ENCODE measurements at places on chromosomes 3 and 15.

DNA sequence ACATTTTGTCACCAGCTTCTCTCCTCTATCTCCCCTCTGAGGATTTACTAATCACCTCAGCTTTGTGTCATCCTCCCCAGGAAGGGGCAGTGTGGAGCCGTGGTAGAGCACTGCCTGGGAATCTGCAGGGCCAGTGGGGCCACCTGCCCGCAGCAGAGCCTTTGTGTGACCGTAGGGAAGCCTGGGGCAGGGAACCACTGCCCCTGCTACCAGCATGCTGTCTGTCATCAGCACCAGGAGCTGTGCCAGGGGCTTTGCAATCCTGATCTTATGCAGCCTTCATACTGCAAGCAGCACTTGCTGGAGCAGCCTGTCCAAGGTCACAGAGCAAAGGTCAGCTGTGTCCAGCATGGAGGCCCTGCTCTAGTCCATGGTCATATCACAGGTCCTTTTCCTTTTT, 170.2 kb upstream of the IL12A start:
- DNase-seq = no peak

DNA sequence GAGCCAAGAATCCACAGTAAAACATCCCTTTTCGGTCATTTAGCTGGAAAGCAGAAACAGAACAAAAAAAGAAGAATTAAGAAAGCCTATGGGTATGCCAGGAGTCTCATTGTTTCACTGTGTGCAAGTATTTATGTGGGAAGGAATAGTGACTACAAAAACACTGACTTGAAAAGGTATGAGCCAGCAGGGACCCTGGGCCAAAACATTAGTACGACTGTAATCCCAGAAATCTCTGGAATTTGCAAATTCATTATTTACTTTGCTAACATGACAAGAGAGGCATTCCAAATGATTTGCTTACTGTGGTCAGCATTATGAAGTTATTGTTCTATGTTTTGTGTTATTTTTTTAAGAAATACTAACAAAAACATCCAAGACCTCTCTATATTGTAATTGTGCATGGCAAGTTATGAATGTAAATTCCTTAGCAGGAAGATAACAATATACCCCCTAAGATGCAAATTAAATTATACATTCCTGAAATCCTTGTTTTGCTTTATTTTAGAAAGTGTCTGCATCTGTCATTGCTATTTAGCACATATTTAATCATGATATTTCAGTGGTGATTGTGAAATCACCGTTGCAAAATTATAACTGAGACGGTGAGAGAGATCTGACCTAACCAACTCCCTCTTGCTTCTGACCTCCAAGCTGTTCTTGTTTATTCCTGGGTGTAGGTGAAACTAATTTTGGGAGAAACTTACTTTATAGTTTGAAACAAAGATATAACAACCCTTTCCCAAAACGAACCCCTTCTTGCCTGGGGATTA, 299.2 kb downstream of the ZPLD1 start:
- no peak for DNase-seq

- no peak for DNase-seq
Measured at GRCh38 chr3:72909591-72909990, 21.7 kb downstream of the GXYLT2 start.

DNA sequence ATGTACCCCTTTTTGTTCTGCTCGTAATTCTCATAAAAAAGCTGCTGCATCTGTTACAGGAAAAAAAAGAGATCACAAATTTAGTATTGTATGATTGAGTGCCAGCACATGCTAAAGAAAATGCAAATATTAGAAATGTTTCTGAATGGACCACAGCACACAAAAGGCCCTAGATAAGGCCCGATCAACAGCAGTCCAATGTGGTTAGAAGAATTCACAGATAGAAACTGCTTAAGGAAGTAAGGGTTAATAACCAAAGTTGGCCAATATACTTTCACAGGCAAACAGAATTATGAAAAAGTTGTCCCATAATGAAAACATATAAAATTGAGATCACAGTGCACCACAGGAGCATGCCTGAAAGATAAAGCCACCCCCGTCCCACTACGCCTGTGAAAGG, 72.9 kb downstream of the CHSY1 start:
- no peak for DNase-seq

DNA sequence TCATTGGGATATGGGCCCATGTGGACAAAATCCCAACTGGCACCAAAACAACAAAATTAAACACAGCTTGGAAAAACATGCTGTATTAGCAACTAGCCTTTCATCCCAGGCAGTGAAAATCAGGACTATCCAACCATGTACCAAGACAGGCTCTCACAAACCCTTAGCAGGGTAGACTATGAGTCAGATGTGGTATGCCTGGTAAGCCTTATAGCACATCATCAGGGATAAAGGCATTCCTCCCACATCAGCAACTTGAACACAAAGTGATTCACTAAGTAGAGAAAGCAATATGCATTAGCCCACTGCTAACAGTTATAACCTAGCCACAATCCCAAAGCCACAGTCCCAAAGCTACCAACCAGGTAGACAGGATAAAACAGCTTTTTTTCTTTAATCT, 8.0 kb downstream of the CEP152 start:
- DNase-seq = no peak

DNA sequence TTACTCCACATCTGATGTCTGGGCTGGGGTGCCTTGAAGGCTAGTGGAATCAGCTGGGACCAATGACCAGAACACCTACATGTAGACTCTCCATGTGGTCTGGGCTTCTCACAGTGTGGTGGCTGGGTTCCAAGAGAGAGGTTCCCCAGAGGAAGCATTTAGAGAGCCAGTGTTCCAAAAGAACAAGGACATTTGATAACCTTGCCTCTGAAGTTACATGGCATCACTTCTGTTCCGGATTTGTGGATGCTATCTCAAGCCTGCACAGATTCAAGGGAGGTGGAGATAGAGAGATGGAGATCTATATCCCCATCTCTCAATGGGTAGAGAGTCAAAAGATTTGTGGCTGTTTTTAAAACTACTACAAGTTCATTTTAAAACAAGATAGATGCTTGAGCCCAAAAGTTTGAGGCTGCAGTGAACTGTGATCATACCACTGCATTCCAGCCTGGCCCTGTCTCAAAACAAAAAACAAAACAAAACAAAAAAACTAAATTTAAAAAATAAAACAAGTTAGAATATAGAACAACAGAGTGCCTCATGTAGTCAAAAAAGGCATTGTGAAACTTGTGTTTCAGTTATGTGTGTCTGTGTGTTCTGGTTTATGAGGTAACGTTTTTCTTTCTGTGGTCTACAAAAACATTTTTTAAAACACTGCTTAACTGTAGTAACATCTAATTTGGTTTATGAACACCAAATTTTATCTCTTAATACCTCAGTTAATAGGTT, 44.8 kb downstream of the PDE8A start:
- DNase-seq = no peak

DNA sequence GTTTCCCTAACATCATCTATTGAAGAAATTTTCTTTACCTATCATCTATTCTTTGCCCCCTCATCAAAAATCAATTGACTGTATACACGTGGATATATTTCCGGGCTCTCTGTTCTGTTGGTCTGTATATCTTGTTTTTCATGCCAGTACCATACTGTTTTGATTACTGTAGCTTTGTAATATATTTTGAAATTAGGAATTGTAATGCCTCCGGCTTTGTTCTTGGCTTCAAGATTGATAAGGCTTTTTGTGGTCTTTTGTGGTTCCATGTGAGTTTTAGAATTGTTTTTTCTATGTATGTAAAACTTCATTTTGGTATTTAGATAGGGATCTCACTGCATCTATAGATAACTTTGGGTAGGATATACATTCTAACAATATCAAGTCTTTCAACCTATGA, 454.4 kb downstream of the LPP start:
- no peak for DNase-seq

- no peak for DNase-seq
Measured at GRCh38 chr3:151750678-151751077, 17.0 kb downstream of the AADACL2 start.

DNA sequence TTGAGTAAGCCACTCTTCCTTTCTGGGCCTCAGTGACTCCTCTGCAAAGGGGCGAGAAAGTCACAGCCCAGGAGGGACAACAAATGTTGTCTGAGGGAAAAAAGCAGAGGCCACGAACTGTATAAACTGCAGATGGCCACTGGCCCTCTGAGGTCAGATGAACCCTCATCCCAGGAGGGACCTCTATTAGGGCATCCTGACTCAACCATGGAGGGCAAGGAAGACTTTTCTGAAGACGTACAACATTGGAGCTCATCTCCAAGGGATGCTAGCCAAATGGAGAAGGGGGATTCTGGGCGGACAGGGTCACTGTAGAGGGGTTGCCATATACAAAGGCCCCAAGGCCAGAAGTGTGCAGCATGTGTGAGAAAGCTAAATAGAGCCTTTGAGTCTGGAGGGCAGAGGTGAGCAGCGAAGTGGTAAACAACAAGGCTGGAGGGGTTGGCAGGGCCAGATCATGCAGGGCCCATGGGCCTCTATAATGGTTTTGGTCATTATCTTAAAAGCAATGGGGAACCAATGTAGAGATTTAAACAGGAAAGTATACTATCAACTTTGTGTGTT, 16.7 kb downstream of the GRAMD2A start:
- no peak for DNase-seq

Measured in aorta (tissue), 5 donors.